ENCODE measurements at places on chromosomes 4 and X.

GRCh38 chr4:18020145-18020670 is 1.3 kb downstream of the LCORL start:
- no peak for DNase-seq

DNA sequence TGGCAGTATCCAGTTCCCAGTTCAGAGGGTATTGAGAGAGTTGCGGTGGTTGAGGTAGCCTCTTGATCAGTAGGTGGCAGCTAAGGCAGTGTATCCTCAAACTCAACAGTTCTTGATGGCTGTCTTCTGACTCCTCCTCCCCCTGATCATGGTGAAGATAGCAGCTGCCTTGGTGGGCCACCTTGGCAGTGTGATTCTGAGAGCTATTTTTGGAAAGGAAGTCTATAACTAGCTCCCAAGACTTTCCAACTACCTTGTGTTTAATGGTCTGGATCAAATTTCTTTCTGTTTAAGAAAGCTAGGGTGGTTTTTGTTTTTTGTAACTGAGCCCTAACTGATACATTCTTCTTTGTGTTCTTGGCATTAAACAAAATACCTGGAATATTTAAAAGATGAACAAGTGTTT is 10.5 kb upstream of the TBC1D19 start:
- no peak for DNase-seq

GRCh38 chr4:108172231-108172752 is 3.6 kb upstream of the LEF1 start:
- no peak for DNase-seq

- DNase-seq: peak; percentile 29
Measured at GRCh38 chr4:145154573-145154972, 25.8 kb downstream of the OTUD4 start.

GRCh38 chr4:87461281-87461700 is 38.9 kb downstream of the NUDT9 start:
- DNase-seq: no peak

DNA sequence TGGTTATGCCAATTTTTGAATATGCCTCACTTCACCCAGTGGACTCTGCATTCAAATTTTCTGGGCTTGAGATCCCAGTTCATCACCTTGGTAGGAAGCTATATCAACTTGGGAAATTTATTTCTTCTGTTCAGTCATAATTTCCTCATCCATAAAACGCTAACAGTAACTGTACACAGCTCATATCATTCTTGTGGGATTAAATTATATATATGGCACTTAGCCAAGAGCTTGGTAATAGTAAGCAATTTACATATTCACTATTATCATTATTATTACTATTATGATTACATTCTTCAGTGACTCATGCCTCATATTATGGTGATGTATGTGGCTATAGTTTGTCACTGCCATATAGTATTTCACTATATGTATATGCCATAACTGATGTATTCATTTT is 177.6 kb downstream of the CPE start:
- DNase-seq: no peak

GRCh38 chr4:184392748-184393559 is 81.4 kb downstream of the IRF2 start:
- no peak for DNase-seq

DNA sequence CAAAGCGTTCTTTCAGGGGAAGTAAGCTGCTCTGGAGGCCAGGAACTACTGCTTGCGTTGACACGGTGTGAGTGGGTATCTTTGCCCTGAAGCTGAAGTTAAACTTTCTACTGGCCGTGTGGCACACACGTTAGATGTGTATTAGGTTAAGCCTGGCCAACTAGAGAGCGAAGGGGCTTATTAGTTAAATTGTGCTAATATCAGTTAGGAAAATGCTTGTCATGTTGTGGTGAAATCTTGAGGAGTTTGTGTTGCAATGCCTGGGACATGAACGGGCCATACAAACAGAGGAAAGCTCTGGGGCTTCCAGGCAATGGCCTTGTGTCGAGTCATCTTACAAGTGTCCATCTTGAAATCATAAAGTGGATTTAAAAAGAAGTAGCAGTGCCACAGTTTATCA is 62.6 kb downstream of the NSUN7 start:
- no peak for DNase-seq

GRCh38 chr4:69974631-69975030 is 9.1 kb upstream of the CSN2 start:
- no peak for DNase-seq

DNA sequence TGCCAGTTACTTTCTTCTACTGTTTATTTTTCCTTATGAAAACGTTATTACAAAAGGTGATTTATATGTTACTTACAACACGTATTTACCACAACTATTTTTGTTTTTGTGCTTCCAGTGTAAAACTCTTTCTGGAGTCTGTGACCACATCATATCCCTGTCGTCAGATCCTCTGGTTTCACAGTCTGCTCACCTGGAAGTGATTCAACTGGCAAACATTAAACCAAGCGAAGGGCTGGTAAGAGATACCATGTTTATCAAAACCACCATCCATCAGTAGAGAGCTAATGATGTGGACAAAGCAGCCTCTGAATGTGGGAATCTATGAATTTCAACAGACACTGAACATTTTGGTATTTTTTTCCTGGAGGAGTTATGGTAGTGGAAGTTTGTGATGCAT is 116.1 kb downstream of the CNKSR2 start:
- DNase-seq: no peak

DNA sequence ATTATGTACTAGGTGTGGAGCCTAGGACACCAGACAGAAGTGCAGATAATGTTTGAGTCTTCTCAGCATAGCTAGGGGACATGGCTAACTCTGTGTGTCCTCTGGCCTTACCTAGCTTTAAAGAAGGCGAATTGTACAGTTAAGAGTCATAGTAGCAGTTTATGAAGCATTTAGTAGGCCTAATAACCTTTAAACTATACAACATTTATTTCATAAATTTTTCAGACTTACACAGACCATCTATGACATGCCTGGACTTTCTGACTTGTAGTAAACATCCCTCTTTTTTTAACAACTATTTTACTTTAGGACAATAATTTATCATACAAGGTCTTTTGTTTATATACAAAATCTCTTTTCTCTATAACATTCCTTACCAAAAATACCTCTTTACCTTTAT is 37.4 kb downstream of the ETNPPL start:
- DNase-seq: no peak

DNA sequence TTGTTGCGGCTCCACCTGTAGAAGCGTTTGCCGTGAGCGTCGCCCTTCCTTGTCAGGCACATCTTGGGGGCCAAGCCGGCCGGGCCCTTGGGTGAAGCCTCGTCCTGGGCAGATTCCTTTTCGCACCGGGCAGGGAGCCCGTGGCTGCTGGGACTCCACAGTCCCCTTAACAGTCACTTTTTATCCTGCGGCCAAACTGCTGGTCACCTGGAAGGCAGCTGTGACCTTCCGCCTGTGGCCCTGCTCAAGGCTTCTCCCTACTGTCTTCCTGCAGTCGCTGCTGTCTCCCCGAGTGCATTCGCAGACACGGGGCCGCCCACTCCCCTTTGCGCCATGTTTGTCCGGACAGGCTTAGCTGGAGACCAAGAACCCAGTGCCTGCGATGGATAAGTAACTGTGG is 55.0 kb downstream of the PCGF3 start:
- no peak for DNase-seq

DNA sequence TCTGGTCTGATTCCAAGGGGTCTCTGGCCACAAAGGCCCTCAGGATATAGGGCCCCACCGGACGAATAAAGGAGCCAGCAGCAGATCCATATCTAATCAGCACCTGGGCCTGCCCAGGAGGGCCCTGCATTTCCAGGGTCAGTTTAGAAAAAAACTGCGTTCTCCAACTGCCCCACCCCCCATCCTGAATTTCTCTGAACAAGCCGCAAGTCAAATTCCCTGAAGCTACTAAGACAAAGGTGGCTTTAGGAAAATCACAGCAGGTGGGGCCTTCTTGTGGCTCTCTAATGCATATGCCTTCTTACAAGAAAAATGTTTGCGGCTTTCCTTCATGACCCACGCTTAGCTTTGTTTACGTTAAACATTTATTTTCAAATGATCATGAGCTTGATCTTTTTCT is 76.6 kb downstream of the MBNL3 start:
- no peak for DNase-seq

DNA sequence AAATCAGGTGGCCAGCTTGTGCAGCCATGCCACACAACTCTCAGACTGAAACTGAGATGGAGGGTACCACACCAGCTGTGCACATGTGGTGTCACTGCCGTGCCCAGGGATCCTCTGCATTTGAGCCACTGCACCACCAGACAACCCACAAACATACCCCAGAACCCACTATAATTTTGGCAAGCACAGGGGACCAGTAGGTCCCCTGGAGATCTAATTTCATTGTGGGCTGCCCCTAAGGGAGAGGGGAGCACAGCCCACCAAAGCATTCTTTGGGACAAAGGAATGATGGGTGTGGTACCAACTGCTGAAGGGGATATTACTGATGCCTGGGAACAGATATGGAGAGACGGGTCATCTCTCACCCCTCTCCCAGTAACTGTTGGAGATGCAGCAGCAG is 140.9 kb downstream of the EFHC2 start:
- DNase-seq: no peak

- no peak for DNase-seq
Measured at GRCh38 chr4:38020386-38020785, 60.2 kb downstream of the PTTG2 start.

GRCh38 chr4:7287274-7287917 is 95.1 kb downstream of the SORCS2 start:
- DNase-seq: no peak

- no peak for DNase-seq
Measured at GRCh38 chr4:30882443-30882842, 162.3 kb downstream of the PCDH7 start.

DNA sequence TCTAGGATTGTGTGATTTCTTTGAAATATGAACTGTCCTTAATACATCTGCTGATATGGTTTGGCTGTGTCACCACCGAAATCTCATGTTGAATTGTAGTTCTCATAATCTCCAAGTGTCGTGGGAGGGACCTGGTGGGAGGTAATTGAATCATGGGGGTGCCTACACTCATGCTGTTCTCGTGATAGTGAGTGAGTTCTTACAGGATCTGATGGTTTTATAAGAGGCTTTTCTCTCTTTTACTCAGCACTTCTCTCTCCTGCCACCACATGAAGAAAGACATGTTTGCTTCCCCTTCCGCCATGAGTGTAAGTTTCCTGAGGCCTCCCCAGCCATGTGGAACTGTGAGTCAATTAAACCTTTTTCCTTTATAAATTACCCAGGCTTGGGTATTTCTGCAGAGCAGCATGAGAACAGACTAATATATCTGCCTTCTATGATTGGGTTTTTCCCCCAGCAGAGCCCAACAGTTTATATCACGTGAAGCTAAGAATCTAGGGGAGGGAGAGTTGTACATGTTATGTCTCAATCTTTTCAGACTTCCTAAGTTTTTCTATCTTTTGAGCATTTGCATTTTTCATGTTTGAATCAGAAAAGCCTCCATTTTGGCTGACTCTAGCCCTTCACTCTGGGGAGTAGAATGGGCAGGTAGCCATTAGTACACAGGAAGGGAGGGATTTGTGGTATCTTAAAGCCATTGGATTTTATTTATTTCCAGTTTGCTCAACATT is 58.9 kb downstream of the PLAC1 start:
- no peak for DNase-seq

- DNase-seq: no peak
Measured at GRCh38 chr4:83961575-83961974, 425.7 kb downstream of the GPAT3 start.

- DNase-seq: no peak
Measured at GRCh38 chr4:1541449-1542225, 135.4 kb upstream of the NKX1-1 start.

DNA sequence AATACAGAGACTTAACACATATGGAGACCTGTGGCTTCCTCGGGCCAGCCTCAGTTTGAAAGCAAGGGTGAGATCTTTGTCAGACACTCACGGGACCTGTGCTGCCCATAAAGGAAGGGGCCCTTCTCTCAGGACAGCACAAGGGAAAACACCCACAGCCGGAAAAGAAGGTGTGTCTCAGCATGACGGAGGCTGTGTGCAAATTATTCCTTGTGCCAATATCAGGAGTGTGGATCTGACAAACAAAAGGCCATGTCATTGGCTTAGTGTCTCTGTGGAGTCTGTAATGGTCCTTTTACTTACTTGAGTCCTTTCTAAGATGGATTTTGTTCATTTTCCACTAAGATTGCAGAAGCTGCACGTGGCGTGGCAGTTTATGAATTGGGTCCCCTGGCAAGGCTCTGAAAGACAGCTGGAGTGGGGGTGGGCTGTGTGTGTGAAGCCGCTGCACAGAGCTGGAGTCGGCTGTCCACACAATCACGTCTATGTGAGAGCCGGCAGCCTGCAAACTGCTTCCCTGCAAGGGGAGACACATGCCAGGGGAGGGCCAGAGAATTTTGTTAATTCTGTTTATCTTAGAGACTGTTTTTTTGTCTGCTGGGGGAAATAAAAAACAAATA is 1.9 kb downstream of the ENPP6 start:
- no peak for DNase-seq

GRCh38 chrX:23287191-23287725 is 47.4 kb upstream of the PTCHD1 start:
- no peak for DNase-seq

DNA sequence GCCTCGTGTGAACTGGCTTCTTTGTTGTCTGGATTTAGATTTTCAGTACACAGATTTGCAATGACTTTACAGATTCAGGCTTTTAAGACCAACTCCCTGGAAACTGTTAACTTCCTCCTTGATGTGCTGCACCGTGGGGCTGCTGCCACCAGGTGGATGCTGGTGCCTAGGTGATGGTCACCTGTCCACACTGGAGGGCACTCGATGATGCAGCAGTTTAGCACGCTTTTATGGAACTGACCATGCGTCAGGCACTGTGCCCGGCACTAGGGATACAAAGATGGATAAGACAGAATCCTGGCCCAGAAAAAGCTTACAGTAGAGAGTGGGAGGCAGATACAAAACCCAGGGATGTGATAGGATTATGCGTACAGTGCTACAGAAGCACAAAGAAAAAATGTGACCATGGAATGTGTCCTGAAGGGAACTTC is 180.7 kb downstream of the CEP135 start:
- DNase-seq: no peak

GRCh38 chr4:155738548-155738947 is 20.3 kb upstream of the GUCY1B1 start:
- DNase-seq: no peak

DNA sequence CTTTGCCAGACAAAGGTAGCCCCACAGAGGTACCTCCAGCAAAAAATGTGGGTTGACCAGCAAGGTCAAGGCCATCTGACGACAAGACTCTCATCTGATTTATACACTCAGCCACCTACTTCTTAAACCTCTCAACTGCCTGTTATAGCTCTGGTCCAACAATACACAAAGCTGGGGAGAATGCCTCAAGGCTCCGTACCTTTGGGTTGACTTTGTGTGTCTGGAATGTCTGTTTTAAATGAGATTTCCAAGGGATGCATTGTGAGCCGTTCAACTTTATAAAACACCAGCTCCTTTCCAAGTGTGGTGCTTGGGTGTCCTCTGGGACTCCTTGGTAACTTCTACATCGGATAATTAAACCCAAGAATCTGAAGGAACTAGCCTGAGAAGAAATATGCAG is 167.0 kb upstream of the RPL34 start:
- DNase-seq: no peak

- DNase-seq: peak; percentile 91
Measured at GRCh38 chr4:1579901-1580691, 104.0 kb downstream of the FAM53A start.

GRCh38 chr4:16894406-16894805 is 4.0 kb downstream of the LDB2 start:
- DNase-seq: no peak

Measured in CD4-positive, alpha-beta T cell treated with Interleukin-2 at 100 ng/mL for 4 hours (primary cell).